DMS79 (cell line): ENCODE measurements at places on chromosomes 4 and X.

GRCh38 chr4:184402740-184403383 lies 71.5 kb downstream of the IRF2 start:
- no peak for DNase-seq

GRCh38 chrX:44945736-44946135 lies 72.7 kb downstream of the KDM6A start:
- no peak for DNase-seq

DNA sequence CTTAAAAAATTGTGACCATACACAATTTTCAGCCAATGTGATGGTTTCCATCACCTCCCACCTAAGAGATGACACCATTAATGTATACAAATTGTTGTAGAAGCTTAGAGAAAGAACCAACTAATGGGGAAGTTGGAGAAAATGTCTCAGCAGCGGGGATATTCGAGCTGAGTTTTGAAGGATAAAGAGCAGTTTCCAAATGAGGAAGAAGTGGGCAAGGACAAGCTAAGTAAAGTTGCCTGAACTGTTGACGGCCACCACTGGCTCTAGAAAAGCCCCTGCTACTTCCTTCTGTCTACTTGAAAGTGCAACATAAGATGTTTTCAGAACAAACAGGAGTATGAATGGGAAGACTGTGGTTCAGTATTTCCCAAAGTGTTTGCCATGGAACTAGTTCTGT lies 92.0 kb downstream of the CHRNA9 start:
- DNase-seq: no peak

- DNase-seq: no peak
Observed at GRCh38 chr4:39453738-39454137, 5.0 kb downstream of the RPL9 start.

- DNase-seq: no peak
Observed at GRCh38 chr4:183081116-183081469, 18.0 kb upstream of the WWC2 start.
